ENCODE measurements at places on chromosomes 4 and X.
A peak's percentile ranks its signal among the peaks of the same experiment; 100 is the strongest.

- DNase-seq, result peak; percentile 19
Observed at GRCh38 chrX:150199803-150200202, 163.3 kb upstream of the MAMLD1 start.

DNA sequence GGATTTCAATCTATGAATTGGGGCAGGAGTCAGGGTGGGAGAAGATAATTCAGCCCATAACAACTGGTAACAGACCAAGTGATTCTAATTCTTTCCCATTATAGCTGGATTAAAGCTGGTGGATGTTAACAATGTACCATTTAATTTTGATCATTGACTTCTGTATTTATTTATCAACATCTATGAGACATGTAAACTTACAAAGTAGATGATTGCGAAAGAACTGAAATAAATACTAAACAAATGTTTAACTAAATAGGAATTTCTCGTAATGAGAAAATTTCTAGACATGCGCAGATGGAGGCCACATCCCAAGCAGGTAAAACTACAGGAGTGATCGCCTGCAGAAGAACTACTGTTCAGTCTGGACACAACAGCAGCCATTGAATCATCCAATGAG lies 107.1 kb downstream of the NR3C2 start:
- no peak for DNase-seq

DNA sequence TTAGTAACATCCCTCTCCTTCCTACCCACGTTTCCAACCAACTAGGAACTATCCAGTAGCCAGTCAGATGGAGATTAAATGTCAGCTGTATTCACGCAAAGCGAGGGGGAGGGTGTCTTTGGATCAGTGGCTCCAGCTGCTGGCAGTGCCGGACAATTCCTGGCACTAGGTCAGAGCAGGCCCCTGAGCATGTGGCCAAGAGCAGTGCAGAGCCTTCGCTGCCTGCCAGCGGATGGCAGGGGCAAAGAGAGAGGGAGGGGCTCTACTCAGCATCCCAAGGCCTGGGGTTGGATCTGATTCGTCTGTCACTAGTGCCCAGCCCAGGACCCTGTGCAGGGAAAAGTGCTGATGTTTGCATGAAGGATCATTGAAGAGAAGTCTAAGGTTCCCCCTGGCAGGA lies 28.7 kb upstream of the JAKMIP1 start:
- no peak for DNase-seq

DNA sequence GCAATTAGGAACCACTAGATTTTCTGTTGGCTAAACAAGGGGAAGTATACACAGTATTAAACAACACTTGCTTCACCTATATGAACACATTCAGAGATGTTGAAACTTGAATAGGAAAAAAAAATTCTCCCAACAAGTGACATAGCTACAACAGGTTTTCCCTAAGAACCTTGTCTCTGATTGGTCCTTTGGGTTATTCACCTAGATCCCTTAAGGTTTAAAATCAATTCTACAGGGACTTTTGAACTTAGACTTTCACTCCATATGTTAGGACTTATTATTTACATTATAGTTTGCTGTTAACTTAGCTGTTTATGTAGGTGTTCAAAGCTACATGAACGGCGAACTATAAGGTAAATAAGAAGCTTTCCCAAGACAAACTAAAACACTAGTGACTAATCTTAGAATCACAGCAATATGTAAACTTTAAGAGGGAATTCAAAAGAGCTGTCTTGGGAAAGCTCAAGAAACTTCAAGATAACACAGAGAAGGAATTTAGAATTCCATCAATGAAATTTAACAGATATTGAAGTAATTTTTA lies 72.2 kb upstream of the ZXDB start:
- DNase-seq, result peak; percentile 43

DNA sequence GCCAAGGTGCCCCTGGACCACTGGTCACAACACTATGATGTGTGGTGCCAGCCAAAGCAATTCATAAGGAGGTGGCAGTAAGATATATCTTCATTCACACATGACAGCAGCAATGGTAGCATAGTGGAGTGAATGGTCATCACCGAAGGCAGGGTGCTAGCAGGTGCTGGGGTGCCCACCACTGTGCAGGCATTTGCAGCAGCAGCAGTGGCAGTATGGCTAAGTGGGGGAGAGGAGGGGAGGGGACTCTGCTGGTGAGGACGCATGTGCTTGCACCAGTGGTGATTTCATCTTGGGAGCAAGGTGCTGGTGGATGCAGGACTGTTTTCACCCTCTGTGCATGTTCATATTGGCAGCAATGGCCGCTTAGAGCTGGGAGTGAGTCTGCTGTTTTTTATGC lies 419.1 kb upstream of the KLHL4 start:
- no peak for DNase-seq

DNA sequence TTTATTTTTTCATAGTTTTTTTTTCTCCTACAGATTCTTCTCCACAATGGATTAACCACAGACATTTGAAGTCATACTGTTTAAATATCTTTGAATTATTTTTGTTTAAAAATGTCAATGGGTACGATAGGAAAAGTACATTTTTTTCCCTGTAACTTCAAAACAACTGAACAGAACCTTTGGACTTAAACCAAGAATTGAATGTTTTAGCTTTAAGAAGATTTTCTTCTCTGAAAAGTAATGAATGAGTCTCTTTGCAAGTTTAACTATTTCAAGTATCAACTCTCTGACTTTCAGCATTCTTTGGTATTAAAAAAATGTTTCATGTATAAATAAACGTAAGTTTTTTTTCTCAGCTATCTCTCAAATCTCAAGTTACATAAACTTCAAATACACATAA lies 364.3 kb downstream of the FBXO8 start:
- no peak for DNase-seq

DNA sequence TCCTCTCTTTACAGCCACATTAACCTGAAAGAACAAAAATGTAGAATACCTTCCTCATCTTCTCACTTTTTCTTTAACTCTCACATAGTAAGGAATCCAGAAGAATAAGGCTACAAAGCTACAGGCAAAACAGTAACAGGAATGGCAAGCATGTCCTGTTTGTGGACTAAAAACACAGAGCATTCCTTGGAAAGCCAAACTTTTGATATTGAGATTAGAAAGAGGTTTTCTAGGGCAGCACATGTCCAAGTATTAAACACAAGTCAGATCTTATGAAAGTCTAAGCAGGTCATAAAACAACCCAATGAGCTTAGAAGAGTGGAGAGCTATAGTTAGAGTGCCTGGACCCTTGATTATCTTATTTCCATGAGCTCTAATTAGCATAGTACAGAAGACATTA lies 58.2 kb upstream of the FAM9C start:
- peak; percentile 22 for DNase-seq

- DNase-seq, result no peak
Observed at GRCh38 chr4:26493461-26493860, 3.2 kb upstream of the CCKAR start.

- DNase-seq, result no peak
Observed at GRCh38 chr4:172369471-172369959, 556.3 kb downstream of the GALNTL6 start.

GRCh38 chr4:179361978-179362486 lies 1919.8 kb upstream of the AGA start:
- no peak for DNase-seq

DNA sequence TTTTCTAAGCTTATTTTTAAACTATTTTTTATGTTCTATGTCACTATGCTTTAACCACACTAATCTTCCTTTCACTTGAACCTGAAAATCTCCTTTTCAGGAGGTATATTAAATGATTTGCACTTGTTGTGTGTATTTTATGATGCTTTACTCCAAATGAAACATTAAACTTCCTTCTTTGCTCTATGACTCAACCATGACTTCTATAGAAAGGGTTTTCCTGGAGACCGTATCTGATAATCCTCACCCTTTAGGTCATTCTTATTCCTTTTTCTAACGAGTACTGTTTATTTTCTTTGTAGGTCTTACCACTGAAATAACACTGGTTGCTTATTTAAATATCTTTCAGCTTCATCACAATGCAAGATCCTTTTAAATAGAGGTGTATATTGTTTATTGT lies 1163.2 kb downstream of the PCDH18 start:
- peak; percentile 63 for DNase-seq

DNA sequence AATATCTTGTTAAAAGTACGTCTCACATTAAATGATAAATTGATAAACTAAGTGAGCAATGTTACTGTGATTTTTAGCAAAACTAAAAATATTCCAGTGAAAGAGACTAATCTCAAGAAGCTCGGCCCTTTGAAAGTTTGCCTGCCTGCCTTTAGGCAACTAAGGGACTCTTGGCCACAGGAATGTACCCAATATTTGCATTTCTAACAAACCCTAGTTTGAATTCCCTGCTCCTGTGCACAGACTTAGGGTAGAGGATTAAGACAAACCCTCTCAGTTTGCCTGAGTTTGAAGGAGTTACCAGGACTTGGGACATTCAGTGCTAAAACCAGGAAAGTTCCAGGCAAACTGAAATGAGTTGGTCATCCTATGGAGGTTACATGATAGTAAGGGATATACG lies 157.1 kb downstream of the SCFD2 start:
- no peak for DNase-seq

DNA sequence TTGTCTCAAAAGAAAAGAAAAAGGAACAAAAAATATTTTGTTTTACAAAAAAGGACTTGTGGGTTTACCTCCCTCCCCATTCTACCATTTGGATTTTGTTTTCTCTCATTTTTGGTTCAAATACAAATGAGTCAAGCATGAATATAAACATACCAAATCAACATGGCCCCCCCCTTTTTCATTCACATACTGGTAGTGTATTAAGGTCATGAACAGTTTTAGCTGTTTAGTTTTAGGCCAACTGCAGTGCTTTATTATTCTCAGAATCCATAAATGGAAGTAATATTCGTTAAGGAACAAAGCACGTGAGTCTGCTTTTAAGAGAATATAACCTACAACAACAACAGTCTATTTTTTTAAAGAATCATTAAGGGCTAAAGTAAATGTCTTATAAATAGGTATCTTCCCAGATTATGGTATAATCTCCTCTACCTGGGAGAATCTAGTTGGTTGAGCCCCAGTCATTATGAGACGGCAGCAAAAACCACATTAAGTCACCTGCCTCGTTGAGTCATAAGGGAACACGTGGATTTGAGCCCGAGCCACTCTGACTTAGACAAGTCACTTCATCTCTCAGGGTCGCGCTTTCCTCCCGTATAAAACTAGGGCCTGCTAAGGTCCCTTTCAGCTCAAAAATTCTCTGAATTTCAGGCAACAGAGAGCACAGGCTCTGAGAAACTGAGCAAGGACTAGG lies 26.7 kb downstream of the BCLAF3 start:
- DNase-seq, result peak; percentile 62

GRCh38 chr4:7557456-7557855 lies 122.7 kb upstream of the PSAPL1 start:
- peak; percentile 84 for DNase-seq

GRCh38 chrX:38341442-38341841 lies 11.0 kb upstream of the OTC start:
- no peak for DNase-seq

- no peak for DNase-seq
Observed at GRCh38 chr4:38325629-38325913, 338.4 kb upstream of the KLF3 start.

DNA sequence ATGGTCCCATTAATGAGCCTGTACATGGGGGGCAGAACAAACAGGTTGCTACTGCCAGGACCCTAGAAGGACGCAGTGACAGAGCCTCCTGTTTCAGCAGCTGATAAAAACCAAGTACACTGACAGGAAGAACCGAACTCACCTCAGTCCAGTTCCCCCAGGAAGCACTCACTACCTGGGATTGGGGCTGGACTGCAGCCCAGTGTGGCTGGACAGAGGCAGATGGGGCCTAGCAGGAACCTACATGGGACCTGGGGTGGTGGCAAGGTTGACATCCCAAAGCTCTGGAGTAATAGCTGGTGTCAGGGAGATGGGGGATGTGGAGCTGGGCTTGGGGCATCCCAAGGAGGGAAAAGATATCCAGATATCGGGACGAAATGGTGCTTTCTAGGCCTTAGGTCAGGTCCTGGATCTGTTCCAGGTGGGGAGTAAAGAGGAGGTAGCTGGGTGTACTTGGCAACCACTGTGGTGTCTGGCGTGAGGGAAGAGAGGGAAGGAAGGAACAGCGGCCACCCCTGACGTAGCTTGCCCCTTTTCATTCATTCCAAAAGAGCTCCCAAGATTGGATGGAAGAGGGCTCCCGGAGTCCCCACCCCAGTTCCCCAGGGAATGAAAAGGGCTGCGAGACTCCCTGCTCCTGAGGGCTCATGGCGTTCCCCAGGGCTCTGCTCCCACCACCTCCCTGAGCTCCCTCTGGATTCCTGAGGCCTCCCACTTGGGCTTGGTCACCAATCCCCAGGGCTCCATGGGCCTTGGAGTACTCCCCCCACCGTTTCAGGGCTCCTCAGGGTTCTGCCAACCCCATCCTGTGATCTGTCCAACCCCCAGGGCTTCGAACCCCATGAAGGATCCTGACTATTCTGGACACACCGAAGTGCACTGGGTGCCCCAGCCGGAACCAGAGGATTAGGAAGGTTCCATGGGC lies 4.5 kb downstream of the EMD start:
- no peak for DNase-seq

DNA sequence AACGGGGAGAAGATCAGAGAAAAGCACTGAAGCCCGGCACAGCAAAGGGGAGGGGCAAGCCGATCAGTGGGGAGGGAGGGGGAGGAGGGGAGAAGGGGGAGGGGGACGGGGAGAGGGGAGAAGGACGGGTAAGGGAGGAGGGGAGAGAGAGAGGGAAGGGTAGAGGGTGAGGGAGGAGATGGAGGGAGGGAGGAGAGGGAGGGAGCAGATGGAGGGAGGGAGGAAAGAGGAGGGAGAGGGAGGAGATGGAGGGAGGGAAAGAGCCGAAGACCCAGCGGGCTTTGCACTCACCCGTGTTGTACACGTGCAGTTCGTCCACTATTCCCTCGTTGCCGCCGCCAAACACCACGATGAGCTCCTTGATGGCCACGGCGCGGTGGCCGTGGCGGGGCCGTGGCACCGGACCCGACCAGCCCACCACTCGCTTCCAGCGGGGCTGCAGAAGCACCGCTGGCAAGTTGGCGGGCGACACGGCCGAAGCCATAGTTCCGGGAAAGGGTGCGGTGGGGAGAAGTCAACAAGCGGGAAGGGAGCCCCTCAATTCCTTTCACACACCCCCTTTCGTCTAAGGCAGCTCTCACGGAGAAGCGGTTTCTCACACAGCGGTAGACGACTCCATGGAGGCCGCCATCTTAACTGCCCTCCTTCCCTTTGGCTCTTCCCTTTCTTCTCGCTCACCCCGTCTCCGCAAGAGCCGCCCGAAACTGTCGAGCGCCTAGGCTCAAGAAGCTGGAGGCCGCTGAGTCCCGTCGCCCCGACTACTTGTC lies 1.1 kb downstream of the HCFC1 start:
- DNase-seq, result peak; percentile 39

DNA sequence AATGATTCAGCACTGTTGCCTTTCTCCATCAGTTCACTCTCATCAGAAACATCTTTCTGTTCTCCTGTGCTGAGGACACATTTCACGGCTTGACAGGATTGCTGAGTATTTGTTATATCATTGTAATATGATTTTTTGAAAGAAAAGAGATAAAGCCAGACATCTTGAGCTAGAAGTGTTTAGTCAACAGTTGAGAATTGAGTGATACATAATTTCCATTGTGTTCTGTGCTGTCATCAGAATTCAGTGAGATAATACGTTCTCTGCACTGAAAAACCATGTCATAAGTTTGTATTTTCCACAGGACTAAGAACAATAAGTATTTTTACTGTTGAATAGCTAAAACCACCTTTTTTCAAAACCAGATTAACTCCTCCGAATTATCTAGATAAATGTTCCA lies 50.2 kb upstream of the GPRIN3 start:
- DNase-seq, result no peak

GRCh38 chr4:41346306-41347061 lies 89.8 kb downstream of the UCHL1 start:
- peak; percentile 76 for DNase-seq
